ENCODE measurements at places on chromosomes 7 and 10. TPM values are rescaled to one million over a fixed set of nuclear protein-coding genes. Genes with fewer than 3 reads are reported as not detected.

The ACTR3C gene
- 4.6 TPM for total RNA-seq

The BLOC1S2 gene
- total RNA-seq: 54.2 TPM

The FASTK gene
- 100 TPM for total RNA-seq

The CADPS2 gene
- 20.8 TPM for total RNA-seq

The NRCAM gene
- total RNA-seq: 1.1 TPM

The AOAH gene
- not detected for total RNA-seq

Data from myometrial cell (primary cell).